ENCODE measurements at places on chromosomes 12 and 14.
A peak's percentile ranks its signal among the peaks of the same experiment; 100 is the strongest.

DNA sequence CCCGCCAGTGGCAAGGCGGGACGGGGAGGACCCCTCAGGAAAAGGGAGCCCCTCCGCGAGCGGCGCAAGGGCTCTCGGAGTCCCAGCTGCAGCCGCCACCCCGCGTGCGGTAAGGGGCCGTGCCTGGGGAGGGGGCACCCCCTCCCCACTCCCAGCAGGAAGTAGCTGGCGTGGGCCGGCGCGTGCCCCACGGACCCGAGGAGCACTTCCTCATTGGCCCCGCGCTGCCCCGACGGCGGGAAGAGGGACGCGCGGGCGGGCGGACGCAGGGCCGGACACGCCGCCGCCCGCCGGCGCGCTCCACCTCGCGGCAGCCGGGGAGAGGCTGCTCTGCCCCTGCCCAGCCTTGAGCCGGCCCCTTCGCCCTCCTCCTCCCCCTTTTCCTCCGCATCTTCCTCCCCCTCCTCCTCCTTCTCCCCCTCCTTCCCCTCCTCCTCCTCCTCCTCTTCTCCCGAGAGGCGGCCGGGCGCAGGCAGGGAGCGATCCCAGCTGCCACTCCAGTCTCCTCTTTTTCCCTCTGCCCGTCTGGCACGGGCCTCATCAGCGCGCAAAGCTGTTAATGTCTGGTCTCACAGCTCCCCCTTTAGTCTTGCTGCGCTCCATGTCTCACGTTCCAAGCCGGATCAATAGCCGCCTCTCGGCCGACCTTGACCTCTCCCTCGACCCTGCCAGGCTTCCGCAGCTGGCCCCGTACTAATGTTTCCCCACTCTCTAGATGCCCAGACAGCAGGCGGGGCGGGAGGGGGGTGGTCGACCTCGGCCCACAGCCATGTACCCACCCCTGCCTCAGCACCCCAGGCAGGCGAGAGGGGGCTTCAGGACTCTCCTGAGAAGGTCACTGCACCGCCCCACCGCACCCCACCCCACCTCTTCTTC is 2.6 kb upstream of the BCL11B start:
- peak; percentile 59 for DNase-seq

GRCh38 chr12:44889926-44890325 is 13.8 kb upstream of the NELL2 start:
- no peak for DNase-seq

DNA sequence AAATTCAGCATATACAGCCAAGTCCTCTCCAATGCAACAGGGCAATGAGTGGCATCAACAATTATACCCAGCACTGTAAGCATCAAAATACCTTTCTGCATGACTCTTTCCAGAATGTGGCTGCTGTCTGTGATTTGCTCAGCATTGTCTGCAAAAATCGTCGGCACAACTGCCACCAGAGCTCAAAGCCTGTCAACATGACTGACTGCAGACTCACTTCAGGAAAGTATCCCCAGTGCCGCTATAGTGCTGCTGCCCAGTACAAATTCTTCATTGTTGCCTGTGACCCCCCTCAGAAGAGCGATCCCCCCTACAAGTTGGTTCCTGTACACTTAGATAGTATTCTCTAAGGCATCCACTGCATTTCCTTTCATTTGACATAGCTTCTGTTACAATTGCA is 735 bp downstream of the RNASE6 start:
- DNase-seq = no peak

- peak; percentile 52 for DNase-seq
Observed at GRCh38 chr14:36452860-36453259, 67.2 kb downstream of the NKX2-1 start.

DNA sequence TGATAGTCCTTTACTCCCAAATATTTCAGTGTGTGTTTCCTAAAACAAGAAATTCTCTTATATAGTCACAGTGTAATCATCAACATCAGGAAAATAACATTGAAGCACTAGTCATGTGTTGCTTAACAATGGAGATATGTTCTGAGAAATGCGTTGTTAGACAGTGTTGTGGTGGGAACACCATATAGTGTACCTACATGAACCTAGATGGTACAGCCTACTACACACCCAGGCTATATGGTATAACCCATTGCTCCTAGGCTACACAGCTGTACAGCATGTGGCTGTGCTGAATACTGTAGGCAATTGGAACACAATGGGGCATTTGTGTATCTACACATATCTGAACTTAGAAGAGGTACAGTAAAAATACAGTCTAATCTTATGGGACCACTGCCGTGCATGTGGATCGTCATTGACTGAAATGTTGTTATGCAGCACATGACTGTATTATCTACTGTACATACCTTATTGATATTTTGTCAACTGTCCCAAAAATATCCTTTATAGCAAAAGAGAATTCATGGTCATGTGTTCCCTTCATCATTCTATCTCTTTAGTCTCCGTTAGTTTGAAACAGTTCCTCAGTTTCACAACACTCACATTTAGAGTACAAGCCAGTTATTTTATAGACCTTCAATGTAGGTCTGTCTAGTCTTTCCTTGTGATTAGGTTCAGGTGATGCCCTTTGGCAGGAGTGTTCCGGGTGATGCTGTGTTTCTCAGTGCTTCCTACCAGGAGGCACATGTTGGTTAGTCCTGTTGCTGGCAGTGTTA is 109.7 kb downstream of the SLC25A47 start:
- DNase-seq = no peak

GRCh38 chr12:46699986-46700385 is 125.8 kb downstream of the SLC38A4 start:
- no peak for DNase-seq

DNA sequence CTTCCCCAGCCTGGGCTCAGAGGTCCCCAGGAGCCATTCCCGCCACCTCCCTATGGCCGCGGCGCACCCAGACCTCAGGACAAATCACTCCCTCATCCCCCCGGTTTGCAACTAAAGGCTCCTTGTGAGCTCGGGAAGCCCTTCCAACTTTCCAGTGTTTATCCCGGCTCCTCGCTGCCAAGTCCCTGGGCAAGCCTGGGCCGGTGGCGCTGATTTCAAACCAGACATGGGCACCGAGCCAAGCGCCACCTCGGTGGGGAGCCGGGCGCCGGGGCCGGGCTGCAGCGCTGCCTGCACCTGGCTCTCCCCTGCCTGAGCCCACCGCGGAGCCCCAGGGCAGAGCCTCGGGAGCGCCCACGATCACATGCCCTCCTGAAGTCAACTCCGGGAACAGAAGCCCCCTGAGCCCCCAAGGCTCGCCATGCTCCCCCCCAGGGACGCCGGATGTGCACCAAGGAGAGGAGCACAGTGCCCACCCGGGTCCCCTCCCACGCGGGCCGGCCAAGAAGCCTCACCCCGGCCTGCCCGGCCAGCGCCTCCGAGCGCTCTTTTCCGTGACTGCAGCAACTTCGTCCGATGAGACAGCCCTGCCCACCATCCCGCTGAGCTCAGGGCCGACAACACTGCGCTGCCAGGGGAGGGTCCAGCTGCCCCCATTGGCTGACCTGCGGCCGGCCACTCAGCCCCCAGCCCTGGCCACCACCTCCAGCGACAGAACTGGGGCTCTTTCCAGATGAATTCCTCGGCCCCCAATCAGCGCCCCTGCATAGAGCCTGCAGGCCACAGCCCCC is 50.0 kb downstream of the NCOR2 start:
- DNase-seq = peak; percentile 59

DNA sequence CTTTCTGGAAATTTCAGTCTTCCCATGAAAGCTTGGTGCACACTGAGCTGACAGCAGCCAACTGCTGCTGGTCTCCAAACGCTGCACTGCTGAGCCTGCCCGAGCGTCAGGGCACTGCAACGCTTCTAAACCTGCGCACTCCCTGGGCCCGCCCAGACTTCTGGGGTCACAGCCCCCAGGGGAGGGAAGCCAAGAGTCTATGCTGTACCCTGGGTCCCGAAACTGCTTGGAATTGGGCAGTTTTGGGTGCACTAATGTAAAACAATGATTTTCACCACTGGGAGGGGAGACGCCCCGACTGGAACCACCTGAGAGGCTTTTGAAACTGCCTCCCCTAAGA is 32.0 kb downstream of the CCDC92 start:
- DNase-seq = no peak

DNA sequence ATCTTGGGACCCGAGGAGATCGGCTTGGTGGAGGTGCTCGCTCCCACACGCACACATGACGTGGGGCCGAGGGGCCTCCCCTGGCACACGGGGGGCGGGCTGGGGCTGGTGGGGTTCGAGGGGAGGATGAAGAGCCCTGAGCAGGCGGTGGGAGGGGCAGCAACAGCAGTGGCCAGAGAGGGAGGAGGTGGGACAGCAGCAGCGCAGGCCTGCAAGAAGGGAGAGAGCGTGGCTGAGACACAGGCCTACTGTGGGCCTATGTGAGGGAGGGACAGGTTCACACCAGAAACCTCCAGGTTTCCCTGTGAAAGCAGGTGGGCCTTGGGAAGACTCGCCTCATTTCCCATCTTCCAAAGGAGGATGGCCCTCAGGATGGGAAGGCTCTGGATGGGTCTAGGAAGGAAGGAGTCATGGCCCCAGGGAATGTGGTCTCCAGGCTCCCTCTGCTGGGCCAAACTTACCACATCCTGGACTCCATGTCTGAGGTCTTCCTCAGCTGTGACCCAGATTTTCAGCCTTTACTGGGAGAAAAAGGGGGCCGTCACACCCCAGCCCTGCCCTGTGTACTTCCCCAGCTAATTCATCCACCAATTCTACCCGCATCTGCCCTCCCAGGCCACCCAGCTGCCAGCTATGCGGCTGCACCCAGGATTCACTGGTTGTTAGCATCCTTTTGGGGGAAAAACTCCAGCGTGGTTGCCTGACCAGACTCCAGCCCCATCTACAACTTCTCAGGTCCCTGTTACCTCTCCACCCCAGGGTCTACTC is 2.8 kb downstream of the PIANP start:
- DNase-seq = peak; percentile 28

DNA sequence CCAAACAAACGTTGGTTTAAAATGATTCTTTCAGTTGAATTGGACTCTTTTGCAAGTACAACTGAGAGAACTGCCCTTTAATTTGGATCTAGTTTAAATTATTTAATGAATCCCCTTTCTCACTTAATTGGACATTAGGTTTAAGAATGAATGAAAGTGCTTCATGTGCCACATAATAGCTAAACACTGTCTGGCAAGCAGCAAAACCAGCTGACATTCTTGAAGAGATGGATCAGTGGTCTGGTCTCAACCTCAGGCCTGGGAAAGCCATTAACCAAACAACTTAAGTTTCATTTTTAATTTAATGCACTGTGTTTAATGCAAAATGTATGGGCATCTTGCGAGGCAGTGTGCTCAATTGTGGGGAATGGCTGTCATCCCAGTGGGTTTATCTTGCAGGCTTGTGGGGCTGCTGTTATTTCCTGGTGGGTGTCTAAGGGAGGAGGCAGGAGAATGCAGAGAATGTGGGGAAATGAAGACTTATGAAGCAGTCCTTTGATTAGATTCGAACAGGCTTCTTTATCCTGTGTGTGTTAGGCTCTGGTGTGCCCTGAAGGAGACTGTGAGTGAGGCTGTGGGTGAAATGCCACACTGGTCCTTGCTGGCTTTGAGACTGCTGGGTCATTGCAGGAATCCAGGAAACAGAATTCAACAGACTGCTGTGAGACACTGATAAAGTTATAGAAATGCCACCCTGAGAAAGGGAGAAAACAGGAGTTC is 144.1 kb upstream of the PELI2 start:
- no peak for DNase-seq

- DNase-seq = no peak
Observed at GRCh38 chr12:110023059-110023980, 24.1 kb downstream of the ANKRD13A start.

DNA sequence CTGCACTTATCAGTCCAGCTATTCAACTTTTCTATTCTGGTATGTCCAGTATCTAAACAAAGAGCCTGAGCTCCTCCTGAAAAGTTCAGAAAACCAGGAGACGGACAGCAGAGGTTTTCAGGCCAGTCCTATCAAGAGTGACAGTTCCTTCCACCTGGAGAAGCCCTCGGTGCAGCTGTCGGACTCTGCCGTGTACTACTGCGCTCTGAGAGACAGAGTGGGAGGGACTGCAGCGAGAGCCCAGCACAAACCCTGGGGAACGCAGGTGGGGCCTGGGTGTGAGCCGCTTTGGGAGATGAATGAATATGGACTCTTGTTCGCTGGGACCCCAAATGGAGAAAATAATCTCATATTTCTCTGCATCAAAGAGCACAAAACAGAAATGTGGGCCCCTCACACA is 329.8 kb upstream of the OR4E1 start:
- no peak for DNase-seq

DNA sequence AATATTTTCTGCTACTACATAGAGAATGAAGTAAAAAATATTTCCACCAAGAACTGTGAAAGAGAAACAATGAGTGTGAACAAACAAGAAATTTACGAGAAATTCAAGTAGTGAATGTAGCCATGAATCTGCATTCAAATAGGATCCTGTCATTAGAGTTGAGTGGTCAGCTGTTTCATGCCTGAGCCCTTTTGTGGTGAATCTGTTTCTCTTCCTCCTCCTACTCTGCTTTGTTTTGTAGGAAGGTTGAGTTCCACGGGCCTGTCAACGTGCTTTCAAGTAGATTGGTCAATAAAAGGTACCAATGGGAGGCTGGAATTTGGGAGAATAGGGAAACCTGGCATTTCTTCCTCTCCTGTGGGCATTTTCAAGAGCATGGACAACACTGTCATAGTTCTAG is 1749.6 kb upstream of the FLRT2 start:
- no peak for DNase-seq

DNA sequence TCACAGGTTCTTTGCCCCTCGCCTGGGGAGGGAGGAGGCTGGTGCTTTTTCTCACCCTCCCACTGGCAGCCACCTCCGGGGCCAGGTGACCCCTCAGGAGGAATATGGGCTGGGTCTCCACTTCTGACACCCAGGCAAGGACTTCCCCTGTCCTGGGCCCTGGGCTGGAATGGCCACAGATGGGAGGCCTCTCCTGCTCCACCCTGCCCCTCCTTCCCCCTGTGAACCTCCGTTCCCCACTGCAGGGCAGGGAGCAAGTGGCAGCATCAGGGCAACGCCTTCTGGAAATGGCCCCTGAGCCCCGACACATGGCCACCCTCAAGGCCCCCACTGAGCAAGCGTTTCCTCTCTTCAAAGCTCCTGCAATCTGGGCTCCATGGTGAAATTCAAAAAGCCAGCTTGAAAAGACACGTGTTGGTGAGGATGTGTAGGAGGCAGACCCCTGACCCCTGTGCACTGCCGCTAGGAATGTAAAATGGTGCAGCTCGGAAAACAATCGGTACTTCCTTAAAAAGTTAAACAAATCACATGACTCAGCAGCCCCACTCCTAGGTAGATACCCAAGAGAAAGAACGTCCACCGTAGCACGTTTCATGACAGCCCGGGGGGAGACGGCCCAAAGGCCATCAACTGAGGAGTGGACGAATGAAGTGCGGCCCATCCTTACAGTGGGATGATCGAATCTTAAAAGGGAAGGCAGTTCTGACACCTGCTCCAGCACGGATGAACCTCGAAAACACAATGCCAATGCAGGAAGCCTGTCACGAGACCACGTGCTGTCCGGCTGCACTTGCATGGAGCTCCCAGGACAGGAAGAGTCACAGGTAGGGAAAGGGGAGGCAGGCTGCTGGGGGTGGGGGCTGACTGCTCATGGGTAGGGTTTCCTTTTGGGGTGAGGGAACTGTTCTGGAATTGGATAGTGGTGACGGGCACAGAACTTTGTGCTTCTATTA is 11.5 kb downstream of the XRCC3 start:
- no peak for DNase-seq

GRCh38 chr14:36663404-36664321 is 2.0 kb downstream of the PAX9 start:
- no peak for DNase-seq

Data from NCI-H2227 treated with DMSO at 0.1 percent for 48 hours (cell line).